ENCODE measurements at places on chromosomes 5 and 9.

DNA sequence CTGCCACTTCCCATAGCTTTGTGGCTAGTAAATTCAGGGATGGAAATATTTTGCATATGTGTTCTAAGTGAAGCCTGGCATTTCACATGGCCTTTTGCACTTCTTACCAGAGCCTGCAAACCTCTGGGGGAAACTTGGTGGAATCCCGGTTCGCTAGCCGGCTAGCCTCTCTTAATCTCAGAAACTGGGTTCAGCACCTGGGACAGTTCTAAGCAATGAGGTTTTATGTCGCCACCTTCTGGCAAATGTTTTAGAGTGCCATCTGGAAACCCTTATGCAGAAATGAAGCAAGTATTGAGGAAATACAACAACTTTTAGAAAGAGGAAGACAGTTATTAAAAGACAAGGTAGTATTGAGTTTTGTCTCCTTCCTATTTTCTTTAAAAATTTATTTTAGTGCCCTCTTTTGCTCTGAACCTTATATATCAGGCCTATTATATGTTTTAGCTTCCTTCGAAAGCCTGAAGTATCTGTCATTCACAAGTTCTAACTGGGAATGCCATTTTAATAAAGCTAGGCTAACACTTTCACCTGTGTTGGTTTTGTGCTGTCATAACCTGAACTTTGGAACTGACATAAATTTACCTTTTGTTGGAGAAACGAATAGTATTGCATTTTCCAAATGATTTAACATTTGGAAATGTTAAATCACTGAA, 963 bp upstream of the HTR1A start:
- no peaks in the 10 kb centered on the region for H3K36me3 ChIP-seq
- peaks cover 3% of the 10 kb centered on the region for H3K27me3 ChIP-seq
- H3K4me3 ChIP-seq = no peak overlapping the region
- no peak for DNase-seq

- H3K27me3 ChIP-seq = no peaks in the 10 kb centered on the region
- no peak overlapping the region for H3K4me3 ChIP-seq
- no peaks in the 10 kb centered on the region for H3K4me1 ChIP-seq
- no peak for DNase-seq
- H3K36me3 ChIP-seq = no peaks in the 10 kb centered on the region
Measured at GRCh38 chr5:178086266-178086665, 27.1 kb upstream of the N4BP3 start.

GRCh38 chr9:112120439-112120925, 54.6 kb downstream of the SUSD1 start:
- no peak for DNase-seq
- no peaks in the 10 kb centered on the region for H3K27me3 ChIP-seq
- H3K4me1 ChIP-seq = no peaks in the 10 kb centered on the region
- no peaks in the 10 kb centered on the region for H3K36me3 ChIP-seq
- no peak overlapping the region for H3K4me3 ChIP-seq

GRCh38 chr5:170809551-170809950, 26.0 kb downstream of the GABRP start:
- no peak overlapping the region for H3K4me3 ChIP-seq
- H3K27ac ChIP-seq = no peak overlapping the region
- no peaks in the 10 kb centered on the region for H3K4me1 ChIP-seq

DNA sequence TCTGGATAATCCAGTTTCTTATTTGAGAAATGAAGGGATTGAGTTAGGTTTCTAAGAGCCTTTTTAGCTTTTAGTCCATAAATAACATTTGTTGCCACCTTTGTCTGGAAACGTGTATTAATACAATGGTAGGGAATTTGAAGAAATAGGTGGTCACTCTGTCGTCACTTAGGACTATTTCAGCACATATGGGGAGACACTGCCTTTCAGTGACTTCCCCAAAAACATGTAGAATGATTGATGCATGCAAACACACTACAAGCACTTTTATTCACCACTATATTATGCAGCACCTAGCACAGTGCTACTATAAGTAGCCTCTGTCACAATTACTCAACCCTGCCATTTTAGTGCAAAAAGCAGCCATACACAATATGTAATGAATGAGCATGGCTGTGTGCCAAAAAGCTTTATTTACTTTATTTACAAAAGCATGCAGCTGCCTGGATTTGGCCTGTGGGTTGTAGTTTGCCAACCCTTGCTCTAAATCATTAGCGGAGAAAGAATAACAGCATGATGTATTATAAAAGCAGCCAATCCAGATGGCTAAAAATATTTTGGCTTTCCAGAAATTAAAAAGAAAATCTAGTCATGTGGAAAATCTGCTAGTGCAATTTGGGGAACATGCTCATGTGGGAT, 154.2 kb upstream of the HMHB1 start:
- H3K36me3 ChIP-seq = no peaks in the 10 kb centered on the region
- no peaks in the 10 kb centered on the region for H3K27me3 ChIP-seq
- DNase-seq = no peak
- H3K4me3 ChIP-seq = no peak overlapping the region

GRCh38 chr5:61417340-61417739, 85.3 kb downstream of the ZSWIM6 start:
- DNase-seq = no peak
- H3K4me1 ChIP-seq = no peaks in the 10 kb centered on the region
- H3K4me3 ChIP-seq = no peak overlapping the region
- H3K27me3 ChIP-seq = no peaks in the 10 kb centered on the region
- H3K27ac ChIP-seq = no peak overlapping the region

DNA sequence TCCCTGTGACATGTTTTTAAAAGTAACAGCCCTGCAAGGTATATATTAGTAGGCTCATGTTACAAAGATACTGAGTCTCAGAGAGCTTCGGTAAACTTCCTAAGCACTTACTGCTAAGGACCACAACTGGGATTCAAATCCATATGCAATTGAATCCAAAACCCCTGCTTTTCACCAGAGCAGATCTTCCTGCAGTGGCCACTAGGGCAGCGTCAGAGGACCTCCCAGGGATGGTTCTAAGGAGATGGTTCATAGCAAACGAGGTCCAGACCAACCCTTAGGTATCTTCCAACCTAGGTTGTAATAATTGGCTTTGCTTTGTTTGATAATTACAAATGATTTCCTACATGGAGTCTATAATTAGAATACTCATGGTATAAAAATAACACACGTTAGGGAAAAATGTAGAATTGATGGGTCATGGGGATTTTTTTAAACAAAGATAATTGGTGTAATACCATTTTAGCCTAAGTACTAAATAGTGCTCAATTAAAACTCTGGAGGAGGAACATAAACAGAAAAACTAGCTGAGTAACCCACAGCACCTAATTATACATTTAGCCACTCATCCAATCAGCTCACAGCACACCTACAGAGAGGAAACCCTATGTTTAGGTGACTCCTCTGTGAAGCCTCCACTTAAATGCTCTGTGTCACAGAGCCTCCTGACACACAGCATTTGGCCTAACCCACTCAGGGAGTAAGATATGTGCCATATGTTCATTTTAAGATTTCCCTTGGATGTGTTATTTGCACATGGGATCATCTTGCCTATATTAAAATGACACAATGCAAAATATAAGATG, 10.0 kb upstream of the CAST start:
- H3K4me1 ChIP-seq = no peaks in the 10 kb centered on the region
- no peak overlapping the region for H3K27ac ChIP-seq
- H3K27me3 ChIP-seq = no peaks in the 10 kb centered on the region

DNA sequence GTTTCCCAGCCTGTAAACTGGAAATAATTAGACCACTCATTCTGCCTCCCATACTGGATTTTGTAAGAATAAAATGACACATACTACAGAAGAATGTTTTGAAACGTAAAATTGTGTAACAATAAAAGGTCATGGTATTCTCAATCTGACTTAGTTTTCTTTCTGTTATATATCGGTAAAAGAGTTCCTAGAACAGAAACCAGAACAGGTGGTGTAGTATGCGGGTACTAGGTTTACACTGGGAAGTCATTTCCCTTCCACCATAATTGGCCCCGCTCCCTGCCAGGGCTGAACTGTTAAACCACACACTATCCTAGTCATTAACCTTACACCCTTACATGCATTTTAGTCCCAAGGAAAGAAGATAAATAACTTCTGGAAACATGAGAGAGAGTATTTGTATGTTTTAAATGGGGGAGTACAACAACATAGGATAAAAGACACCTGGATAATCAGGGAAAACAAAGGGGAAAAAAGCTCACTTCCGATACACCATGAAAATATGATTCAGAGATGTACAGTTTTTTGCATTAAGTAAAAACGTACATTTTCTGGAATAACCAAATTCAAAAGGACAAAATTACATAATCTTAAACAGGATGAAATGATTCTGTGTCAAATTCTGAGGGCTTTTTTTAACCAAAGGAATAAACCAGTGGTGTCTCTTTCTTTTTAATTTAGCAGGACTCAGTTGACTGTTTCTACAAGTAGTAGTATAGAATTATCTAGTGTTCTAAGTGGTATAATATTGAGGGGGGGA, 199.7 kb downstream of the GLIS3 start:
- H3K27me3 ChIP-seq = no peaks in the 10 kb centered on the region
- no peak for DNase-seq
- H3K36me3 ChIP-seq = no peaks in the 10 kb centered on the region
- H3K4me1 ChIP-seq = no peaks in the 10 kb centered on the region
- no peak overlapping the region for H3K27ac ChIP-seq

DNA sequence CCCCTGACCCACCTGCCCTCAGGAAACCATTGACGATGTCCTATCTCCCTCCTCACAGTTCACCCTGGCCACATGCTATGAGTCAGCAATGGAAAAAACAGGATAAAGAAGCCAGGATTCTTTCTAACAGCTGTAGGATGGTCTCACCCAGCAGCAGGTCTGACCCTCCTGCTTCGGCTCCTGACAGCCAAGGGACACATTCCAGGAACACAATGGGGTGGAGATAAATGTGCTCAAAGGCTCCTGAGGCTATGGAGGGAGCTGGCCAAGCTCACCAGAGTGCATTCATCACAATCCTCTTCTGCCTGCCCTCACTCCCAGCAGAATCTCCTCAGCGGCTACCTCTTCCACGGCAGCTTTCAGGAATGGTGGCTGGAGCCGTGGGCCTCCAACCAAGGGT, 170.3 kb downstream of the PJA2 start:
- no peak overlapping the region for H3K27ac ChIP-seq
- no peaks in the 10 kb centered on the region for H3K4me1 ChIP-seq
- H3K36me3 ChIP-seq = no peaks in the 10 kb centered on the region
- no peak for DNase-seq
- no peaks in the 10 kb centered on the region for H3K27me3 ChIP-seq
- no peak overlapping the region for H3K4me3 ChIP-seq

- no peak for DNase-seq
- no peak overlapping the region for H3K27ac ChIP-seq
- H3K27me3 ChIP-seq = no peaks in the 10 kb centered on the region
- no peaks in the 10 kb centered on the region for H3K4me1 ChIP-seq
- H3K4me3 ChIP-seq = no peak overlapping the region
Measured at GRCh38 chr9:1612886-1613285, 402.3 kb upstream of the SMARCA2 start.

All from naive thymus-derived CD4-positive, alpha-beta T cell (primary cell).